ENCODE measurements at places on chromosomes 2 and 18.

DNA sequence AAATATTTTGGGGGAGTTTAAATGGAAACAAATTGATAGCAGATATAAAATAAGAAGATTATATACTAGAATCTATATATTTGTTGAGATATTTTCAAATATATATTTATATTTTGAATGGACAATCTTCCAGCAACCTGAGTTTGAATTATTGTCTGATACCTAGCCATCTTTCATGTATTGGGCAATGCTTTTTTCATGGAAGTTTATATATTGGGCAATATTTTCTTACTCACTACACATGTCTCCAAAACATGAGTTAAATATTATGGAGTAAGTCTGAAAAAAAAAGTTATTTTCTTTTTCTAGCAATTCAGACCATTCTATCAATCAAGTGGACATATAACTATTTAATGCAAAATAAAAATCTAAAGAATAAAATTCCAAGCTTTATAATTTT, 295.2 kb downstream of the NYAP2 start:
- no peak for DNase-seq

GRCh38 chr2:235027558-235028214, 75.9 kb downstream of the SH3BP4 start:
- DNase-seq: no peak

GRCh38 chr2:26658691-26659346, 17.7 kb upstream of the CIB4 start:
- DNase-seq: no peak

DNA sequence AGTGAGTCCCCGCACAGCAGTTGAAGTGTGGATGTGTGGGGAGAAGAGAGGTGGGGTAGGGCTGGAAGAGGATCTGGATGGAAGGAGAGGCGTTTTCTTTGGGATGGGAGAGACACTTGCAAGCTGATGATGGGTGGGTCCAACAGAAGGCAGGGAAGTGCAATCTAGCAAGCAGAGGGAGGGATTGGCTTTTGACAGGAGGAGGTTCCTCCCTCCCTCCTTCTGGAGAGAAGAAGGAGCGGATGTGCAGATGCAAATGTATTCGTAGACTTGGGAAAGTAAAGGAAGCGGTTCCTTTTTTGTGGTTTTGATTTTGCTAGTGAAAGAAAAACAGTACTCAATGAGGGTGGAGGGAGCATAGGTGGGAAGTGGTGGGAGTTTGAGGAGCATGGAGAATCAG, 48.9 kb downstream of the LAMA3 start:
- DNase-seq: no peak
